ENCODE measurements at places on chromosomes 5 and 9.

DNA sequence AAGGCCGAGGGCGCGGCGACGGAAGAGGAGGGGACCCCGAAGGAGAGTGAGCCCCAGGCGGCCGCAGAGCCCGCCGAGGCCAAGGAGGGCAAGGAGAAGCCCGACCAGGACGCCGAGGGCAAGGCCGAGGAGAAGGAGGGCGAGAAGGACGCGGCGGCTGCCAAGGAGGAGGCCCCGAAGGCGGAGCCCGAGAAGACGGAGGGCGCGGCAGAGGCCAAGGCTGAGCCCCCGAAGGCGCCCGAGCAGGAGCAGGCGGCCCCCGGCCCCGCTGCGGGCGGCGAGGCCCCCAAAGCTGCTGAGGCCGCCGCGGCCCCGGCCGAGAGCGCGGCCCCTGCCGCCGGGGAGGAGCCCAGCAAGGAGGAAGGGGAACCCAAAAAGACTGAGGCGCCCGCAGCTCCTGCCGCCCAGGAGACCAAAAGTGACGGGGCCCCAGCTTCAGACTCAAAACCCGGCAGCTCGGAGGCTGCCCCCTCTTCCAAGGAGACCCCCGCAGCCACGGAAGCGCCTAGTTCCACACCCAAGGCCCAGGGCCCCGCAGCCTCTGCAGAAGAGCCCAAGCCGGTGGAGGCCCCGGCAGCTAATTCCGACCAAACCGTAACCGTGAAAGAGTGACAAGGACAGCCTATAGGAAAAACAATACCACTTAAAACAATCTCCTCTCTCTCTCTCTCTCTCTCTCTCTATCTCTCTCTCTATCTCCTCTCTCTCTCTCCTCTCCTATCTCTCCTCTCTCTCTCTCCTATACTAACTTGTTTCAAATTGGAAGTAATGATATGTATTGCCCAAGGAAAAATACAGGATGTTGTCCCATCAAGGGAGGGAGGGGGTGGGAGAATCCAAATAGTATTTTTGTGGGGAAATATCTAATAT, 58.1 kb downstream of the BASP1 start:
- DNase-seq = no peak

GRCh38 chr5:102375272-102375671, 79.2 kb upstream of the SLCO4C1 start:
- DNase-seq = no peak

DNA sequence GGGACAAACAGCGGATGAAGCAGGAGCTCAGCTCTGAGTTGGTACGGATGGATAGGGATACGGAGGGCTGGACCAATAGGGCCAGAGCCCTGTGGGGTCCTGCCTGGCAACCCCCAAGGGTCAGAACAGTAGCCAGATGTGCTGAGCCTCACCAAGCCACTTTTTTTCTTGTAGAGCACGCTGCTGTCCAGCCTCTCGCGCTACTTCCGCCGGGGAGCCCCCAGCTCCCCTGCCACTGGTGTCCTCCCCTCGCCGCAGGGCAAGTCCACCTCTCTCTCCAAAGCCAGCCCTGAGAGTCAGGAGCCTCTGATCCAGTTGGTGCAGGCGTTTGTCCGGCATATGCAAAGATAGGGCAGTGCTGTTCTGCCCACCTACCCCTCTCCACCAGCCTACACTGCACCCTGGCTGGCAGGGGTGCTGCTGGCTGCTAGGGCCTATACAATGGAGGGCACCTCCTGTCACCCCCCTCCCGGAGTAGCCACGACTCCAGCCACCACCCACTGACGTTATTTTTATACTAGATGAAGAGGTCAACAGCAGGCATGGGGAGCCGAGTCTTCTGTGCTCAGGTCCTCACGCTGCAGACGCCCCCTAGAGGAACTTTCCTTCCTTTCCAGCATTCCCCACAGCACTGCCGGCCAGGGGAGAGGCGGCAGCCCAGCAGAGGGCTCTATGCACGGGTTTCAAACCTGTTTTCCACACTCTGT, 21.6 kb downstream of the SH3GLB2 start:
- no peak for DNase-seq

- no peak for DNase-seq
These were observed 100.6 kb downstream of the EFNA5 start for GRCh38 chr5:107570181-107570580.

DNA sequence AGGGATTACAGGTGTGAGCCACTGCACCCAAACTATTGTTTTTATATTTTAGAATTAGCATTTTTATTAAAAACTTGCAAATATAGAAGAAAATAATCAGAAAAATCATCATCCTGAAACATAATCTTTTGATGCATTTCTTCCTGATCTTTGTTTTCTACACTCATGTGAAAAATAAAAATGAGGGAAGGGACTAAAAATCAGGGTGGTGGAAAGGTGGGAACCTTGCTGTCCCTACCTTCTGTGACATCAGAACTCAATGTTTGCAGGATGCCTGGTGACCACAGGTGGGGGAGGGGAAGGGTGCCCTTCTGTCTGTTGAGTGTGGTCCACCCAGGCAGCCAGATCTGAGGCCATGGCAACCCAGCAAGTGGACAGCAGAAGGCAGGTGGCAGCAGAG, at the start of gene SMIM23:
Gene SMIM23, plus strand, starts transcription at position 301 of the 400 bp plus-strand sequence. Its CDS starts 55 bp downstream, at position 356.
- DNase-seq = no peak

- no peak for DNase-seq
These were observed 323.2 kb upstream of the CCNH start for GRCh38 chr5:87735923-87736322.

- DNase-seq = no peak
These were observed 26.9 kb upstream of the SYK start for GRCh38 chr9:90774682-90775081.

- DNase-seq = no peak
These were observed 3.4 kb downstream of the C1QTNF3 start for GRCh38 chr5:34039398-34040157.

GRCh38 chr5:169805527-169805934, 168.5 kb downstream of the DOCK2 start:
- DNase-seq = no peak

DNA sequence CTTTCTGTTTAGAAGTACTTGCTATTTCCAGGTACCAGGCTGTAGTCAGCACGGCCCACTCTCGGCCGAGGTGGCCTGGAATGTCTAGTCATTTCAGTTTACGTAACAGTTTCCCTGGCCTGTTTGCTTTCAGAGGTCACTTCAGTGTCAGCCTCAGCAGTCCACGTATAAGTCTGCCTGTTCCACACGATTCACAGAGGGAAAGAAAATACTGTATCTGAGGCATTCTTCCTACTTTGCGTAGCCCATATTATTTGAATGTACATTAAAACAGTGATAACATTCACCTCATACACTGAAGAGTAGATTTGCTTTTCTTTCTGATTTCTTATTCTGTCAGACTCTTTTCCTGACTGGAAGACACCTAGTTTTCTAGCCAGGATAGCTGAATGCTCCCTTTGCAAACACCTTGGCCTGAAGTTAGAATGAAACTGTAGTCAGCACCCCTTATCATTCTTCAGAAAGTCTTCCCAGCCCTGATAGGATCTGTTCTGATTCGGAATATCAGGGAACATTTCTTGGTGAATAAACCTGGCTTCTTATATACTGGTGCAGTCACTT, 140.9 kb downstream of the AOPEP start:
- no peak for DNase-seq

GRCh38 chr5:1074816-1075554, 36.9 kb downstream of the SLC12A7 start:
- DNase-seq = no peak

DNA sequence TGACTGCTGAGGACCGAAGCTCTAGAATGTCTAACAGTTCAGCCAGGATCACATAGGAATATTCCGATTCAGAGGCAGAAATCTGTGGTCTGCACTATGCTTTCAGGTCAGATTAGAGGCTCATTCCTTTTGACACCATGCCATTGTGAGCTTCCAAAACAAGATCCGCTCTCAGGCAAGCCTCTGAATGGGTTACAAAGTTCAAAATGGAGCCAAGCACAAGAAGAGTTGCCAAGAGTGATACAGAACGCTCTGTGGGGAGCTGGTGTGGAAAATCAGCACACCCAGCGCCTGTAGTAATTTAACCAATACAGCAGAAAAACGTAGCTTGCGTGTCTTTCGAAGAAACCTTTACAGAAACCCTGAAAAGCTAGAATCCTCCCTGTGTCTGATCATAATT, 33.3 kb upstream of the FAT2 start:
- no peak for DNase-seq

GRCh38 chr5:173327948-173328843, at the start of gene STC2:
Gene STC2 (minus strand): TSS chr5:173328414. CDS start chr5:173328193, 221 bp downstream.
- DNase-seq = no peak

DNA sequence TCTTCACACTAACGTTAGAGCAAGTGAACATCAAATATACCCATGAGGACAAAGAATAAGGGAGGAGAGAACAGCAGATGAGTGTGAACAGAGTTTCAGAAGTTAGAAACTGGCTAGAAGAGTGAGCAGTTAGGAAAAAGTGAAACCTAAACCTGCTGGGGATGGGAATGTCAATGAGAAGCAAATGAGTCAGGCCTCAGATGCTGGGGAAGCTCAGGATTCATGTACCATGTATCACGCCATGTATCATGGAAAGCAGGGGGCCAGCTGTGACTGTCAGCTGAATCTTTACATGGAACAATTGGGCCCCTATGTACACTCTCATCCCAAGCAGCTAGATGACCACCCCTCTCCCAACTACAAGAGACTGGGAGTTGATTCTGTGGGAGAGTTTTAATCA, 16.2 kb downstream of the GDF9 start:
- DNase-seq = no peak

GRCh38 chr5:149687486-149688168, 42.5 kb upstream of the PPARGC1B start:
- DNase-seq = no peak

DNA sequence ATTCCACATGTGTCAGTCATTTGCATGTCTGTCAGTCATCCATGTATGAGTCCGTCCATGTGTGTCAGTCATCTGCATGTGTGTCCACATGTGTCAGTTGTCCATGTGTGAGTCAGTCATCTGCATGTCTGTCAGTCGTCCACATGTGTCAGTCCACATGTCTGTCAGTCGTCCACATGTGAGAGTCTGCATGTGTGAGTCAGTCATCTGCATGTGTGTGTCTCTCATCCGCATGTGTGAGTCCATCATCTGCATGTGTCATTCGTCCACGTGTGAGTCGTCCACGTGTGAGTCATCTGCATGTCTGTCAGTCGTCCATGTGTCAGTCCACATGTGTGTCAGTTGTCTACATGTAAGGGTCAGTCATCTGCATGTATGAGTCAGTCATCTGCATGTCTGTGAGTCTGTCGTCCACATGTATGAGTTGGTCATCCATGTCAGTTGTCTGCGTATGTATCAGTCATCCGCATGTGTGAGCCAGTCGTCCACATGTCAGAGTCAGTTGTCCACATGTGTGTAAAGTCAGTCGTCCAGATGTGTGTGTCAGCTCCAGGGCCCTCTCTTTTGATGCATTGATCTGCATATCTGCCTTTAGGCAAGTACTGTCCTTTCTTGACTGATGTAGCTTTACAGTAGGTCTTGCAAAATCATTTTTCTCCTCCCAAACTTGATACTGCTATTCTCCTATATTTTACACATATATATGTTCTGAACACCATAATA, 72.5 kb upstream of the CACNA1B start:
- no peak for DNase-seq

DNA sequence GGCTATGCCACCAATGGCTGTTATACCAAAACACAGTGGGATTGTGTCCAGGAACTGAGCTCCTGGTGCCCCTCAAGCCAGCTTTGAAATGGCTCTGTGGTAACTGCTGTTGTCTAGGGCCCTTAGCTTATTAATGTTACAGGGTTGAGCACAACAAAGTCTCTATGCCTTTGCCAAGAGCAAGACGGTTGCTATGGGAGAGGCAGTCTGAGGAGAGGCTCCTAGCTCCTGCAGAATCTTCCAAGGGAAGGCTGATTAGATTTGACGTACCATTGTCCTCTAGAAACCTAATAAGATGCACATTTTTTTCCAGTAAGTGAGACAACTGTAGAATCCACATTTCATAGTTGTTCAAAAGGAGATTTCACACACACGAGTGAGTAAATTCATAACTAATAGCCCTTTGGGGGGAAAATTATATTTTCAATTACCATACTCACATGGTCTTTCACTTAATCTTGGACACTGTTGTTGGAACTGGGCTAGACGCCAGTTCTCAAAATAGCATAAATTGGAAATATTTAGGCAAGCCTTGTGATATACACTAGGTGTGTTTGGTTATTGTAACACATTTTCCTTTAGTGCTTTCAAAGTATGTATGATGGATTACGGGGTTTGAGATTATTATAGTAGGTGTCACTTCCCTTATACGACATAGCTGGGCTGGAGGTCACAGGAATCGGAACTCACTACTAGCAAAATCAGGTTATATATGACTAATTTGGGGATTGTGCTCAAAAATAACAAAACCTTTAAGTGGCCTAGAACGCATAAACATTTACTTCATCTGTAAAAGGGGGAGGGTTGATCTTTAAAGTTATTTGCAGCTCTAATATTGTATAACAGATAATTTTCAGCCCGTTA, 186.3 kb upstream of the EGFLAM start:
- DNase-seq = no peak

DNA sequence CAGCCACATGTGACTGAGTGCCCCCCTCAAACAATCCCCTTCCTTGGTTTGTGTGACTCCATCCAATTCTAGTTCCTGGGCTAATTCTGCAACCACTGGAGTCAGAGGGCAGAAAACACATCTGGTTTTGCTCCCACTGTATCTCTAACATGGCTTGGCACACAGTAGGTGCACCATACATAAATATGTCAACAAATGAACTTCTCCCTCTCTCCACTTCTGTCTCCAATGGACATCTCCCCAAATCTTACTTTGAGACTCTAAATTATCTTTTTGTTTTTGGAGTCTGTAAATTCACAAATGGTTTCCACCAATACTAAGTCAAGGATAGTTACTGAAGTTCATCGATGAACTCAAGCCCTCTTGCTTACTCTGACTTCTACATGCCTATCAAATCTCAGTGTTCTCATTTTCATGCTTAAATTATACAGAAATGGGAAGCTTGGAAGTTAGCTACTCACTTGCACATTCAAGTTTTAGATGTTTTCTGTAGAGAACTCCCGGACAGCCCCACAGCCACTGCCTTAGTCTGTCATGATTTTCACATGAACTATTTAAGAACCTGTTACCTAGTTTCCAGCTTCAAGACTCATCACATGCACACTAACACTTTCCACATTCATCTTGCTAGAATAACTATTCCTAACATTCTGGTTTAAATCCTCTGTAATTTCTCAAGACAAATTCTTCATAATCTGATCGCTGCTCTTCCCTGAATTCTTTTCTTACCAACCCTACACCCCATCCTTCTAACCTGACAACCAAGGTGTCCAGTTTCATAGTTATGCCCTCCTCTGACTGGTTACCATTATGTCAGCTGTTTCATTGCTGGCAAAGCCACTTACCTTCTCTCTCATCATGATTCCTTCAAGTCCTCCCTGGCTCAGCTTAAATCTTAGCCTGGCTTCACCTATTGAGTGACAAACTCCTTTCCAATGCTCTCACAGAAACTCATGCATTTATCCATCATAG, 6.0 kb downstream of the RPL37 start:
- DNase-seq = no peak

GRCh38 chr5:178341091-178341850, 108.7 kb upstream of the PHYKPL start:
- DNase-seq = no peak
